ENCODE measurements at places on chromosomes 16 and 17.

GRCh38 chr16:8565498-8565897 lies 24.8 kb downstream of the TMEM114 start:
- peak; percentile 16 for DNase-seq

DNA sequence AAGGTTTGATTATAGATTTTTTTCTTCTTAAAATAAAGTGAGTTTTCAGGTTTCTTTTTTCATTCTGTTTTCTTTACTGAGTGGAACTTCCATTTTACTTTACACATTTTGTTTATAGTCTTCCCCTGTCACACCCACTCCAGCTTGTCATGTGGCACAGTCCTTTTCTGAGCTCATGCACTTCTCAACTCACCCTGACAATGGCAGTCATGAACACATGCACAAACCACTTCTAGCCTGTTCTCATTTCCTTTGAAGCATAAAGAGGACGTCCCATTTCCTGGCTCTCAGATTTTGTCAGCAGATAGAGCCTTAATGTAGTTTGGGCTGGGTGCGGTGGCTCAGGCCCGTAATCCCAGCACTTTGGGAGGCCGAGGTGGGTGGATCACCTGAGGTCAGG lies 168.0 kb downstream of the AHSP start:
- no peak for DNase-seq

DNA sequence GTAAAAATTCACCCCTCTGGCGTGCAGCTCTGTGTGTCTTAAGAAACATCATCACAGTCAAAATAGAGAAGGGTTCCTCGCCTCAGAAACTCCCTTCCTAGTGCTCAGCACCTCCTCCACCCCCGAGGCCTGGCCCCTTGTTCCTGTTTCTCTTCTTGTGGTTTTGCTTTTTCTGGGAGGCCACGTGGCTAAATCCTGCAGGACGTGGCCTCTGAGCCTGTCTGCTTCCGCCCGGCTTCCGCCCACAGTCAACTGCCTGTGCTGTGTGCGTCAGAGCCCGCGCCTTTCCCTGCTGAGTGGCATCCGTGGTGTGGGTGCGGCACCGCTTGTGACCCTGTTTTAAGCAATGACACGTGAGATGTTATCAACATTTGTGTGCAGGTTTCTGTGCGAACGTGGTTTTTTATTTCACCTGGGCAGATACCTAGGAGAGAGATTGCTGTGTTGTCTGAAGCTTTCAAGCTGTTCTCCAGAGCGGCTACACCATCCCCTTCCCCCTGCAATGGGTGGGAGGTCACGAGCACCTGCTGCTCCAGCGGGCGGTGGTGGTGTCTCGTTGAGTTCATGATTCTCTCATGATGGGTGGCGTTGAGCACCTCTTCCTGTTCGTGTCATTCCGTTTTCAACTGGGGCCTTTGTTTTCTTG lies 21.7 kb downstream of the ACSF3 start:
- DNase-seq: no peak

GRCh38 chr17:75338335-75338734 lies 49.1 kb upstream of the SLC25A19 start:
- no peak for DNase-seq

GRCh38 chr17:37359682-37360188 lies 16.1 kb upstream of the C17orf78 start:
- DNase-seq: no peak

- no peak for DNase-seq
These were observed 20.9 kb upstream of the SYT17 start for GRCh38 chr16:19147126-19147525.

DNA sequence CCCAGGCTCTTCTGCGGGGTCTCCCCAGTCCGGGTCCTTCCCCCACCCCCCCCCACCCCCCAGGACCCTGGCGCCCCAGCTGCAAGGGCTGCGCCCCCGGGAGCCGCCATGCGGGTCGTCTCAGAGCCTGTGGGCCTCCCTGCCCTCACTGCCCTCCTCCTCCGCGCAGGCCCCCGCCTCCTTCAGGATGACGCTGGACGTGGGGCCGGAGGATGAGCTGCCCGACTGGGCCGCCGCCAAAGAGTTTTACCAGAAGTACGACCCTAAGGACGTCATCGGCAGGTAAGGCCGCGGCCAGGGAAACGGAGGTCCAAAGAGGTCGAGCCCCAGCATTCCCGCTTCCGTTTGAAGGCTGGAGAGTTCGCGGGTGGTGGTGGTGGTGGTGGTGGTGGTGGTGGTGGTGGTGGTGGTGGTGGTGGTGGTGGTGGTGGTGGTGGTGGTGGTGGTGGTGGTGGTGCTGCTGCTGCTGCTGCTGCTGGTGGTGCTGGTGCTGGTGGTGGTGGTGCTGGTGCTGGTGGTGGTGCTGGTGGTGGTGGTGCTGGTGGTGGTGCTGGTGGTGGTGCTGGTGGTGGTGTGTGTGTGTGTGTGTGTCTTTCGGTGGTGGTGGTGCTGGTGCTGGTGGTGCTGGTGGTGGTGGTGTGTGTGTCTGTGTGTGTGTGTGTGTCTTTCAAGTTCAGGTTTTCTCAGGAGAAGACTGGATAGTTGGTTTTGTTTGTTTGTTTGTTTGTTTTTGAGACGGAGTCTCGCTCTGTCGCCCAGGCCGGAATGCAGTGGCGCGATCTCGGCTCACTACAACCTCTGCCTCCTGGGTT lies 615 bp downstream of the PHKG2 start:
- DNase-seq: peak; percentile 42

- no peak for DNase-seq
These were observed 25.8 kb downstream of the SOX8 start for GRCh38 chr16:1007284-1007850.

GRCh38 chr16:12255473-12255872 lies 278.9 kb downstream of the SNX29 start:
- DNase-seq: no peak

GRCh38 chr16:67183-67791 lies 5.1 kb downstream of the RHBDF1 start:
- no peak for DNase-seq

DNA sequence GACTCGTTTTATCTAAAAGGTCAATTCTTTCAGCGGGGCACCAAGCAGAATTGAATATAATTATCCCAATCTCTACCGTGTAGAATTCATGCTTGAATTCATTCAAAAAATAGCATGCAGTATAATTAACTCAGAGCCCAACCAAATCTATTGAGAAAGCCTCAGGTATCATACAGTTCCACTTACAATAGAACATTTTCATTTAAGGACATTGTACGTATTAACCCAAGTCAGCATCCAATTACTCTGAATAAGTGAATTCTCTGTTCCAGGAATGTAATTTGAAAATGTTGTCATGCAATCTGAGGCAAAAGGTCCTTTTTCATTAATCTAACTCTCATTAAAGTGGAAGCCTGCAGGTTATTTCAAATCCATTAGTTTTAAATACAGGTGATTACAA lies 78.5 kb downstream of the SALL1 start:
- DNase-seq: no peak

DNA sequence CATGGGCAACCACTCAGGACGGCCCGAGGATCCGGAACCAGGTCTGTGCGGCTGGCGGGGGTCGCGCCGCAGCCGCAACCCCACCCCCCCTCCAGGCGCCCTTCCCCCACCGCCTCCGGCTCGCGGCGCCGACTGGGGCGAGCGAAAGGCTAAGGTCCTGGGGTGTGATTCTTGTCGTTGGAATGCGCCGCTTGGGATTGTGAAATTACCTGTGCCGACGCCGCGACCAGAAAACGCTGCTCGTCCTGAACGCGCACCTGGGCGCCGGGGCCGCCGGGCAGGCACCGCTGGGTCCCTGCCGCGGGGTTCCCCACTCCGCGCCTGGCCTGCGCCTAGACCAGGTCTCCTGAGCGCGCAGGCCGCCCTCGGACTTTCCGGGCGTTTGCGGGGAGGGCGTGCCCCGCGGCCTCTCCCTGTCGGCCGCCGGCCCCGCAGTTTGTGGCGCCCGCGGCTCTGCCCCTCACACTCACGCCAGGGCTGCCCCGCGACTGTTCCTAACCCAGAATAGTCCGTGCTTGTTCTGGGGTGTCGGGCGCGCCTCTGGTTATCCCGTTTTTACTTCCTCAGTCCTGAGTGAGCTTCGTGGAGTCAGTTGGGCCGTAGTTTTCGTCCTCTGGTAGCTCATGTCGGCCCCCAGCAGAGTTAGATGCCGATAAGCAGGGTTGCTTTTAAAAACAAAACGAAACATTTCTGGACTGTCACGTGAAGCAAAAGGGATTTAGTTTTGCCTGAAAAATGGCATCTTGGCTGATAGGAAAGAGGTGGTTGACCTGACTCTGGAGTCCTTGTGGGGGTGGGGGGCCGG lies 147.2 kb downstream of the SPECC1 start:
- DNase-seq: no peak

DNA sequence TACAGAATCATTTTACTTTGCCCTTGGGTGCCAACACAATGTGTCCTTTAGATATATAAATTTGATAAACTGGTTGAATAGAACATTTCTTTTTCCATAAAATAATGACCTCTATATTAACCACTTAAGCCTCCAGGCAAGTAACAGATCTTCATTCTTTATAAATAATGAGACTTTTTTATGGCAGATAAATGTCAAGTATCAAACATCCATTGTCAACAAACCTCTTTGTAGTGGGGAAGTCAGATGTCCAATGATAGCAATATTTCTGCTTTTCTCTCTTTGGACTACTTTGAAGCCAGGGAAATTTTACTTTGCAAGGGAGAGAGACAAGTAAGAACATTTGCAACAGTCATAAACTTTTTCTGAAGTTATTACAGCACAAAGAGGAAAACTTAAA lies 841.2 kb downstream of the CDH8 start:
- DNase-seq: no peak

GRCh38 chr17:42171831-42172230 lies 9.1 kb downstream of the KCNH4 start:
- DNase-seq: no peak

DNA sequence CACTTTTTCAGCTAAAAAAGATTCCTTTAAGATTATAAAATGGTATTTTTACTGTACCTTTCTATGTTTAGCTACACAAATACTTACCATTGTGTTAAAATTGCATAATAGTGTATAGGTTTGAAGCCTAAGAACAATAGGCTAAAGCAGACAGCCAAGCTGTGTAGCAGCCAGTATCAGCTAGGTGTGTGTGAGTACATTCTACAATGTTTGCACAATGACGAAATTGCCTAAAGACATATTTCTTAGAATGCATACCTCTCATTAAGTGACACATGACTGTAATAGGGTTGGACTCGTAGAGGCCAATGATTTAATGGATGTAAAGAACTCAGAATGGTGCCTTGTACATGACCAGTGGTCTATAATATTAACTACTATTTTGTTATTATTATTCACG lies 1.9 kb upstream of the MT1B start:
- DNase-seq: no peak

- peak; percentile 42 for DNase-seq
These were observed 4.7 kb downstream of the COQ7 start for GRCh38 chr16:19071811-19072777.

- DNase-seq: no peak
These were observed 38.2 kb downstream of the GRB2 start for GRCh38 chr17:75367312-75367711.

DNA sequence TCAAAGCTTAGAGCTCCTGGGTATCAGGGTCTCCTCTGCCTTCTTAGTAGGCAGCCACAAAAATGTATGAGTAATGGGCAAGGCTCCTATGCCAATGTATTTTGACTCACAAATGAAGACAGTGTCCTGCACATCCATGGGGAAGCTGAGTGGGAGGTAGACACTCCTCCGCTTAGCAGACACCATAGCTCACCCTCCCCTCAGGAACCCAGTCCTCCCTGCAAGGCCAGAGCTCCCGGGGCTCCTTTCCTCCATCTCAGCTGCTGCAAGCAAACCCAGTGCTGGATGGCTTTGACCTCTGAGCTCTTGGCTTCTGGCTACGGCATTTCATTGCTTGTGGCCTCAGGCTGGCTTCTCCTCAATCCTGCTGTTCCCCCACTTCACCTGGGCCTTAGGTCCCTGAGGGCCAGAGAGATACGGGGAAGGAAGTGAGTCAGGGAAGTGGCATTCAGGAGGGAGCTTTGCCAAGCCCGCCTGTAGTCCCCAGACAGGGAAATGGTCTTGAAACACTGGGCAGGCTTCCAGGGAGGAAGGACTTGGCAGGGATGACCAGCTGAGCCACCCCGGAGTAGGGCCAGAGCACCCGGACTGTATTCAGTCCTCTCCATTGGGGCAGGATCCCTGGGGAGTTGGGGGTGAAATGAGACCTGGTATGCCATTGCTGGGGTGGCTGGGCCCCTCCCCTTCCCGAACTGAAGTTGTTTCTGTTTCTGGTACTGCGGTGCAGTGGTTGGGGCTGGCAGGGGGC lies 4.5 kb downstream of the ABCC3 start:
- DNase-seq: no peak

- no peak for DNase-seq
These were observed 4.0 kb downstream of the PRSS53 start for GRCh38 chr16:31084584-31085302.

DNA sequence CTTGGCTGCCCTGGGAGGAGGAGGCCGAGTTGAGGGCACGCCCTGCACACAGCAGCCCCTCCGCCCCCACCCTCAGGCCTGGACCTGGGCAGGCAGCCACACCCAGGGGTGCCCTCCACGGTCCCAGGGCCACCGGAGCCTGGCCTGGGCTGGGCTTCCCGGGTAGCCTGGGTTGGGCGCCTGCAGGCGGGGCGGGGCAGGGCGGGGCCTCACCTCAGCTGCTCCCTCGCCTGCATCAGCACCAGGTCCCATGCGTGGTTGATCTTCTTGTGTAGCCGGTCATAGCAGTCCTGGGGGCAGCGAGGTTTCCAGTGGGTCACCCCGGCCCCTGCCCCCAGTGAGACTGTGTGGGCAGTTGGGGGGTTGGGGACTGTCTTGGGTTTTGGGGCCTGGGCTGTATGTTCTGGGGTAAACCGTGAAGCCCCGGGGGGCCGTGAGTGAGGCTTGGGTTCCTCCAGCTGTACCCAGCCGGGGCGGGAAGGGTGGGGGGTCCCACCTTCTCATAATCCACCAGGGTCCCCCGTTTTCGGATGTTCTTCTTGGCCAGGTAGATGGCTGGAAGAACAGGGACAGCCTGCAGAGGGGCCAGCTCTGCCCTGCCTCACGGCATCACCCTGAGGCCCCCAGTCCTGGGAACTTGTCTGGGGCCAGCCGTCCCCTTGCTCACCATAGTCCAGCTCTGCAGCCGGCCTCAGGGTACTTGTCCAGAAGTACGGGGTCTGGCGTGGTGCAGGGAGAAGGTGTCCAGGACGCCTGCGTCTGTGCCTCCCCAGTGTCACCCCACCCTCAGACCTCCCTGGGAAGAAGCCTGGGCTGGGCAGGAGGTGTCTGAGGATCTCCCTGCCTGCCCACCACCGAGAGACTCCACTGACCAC lies 2.0 kb downstream of the RGS11 start:
- DNase-seq: no peak

GRCh38 chr16:20901436-20902112 lies 1.0 kb downstream of the LYRM1 start:
- peak; percentile 77 for DNase-seq

- DNase-seq: no peak
These were observed 482 bp downstream of the DCTPP1 start for GRCh38 chr16:30429418-30429677.

DNA sequence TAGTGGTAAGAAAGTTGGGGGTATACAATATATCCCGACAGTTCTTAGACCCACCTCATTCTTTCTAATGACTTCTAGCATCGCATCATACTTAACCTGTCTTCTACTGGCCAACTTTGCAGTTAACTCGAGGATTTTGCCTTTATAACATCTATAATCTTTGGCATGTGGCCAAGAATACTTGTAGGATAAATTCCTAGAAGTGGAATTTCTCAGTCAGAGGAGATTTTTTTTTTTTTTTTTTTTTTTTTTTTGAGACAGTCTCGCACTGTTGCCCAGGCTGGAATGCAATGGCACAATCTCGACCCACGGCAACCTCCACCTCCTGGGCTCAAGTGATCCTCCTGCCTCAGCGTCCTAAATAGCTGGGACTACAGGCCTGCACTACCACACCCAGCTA lies 253.5 kb downstream of the MRTFB start:
- no peak for DNase-seq
